ENCODE measurements at places on chromosomes 2 and 18.

DNA sequence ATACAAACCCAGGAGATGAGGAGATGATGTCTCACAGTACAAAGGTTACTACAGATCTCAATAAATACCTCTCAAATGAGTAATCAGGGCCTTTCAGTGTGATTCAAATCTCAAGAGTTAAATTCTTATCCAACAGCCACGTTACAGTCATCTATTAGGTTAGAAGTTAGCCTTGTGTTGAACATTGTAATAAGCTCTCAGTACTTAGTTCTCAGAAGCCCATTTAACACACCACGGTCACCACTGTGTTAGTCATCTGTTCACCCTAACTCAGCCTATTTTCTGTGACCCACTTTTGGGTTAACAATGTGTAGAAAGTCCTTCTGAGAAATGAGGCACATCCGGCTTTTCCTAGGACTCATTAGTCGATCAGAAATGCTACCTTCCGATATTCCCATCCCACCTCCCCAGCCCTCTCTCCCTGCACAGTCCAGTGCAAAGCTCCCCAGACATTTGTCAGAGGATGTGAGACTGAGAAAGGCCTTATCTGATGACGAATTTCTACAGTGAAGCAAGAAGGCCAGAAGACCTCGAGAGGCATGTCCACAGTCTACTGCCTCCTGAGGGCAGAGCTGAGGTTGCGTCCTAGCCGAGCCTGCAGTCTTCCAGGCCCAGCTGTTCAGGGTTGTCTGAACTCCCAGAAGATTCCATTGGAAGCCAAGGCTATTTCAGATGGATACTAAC lies 92.6 kb downstream of the ACTR2 start:
- peak; percentile 55 for DNase-seq

DNA sequence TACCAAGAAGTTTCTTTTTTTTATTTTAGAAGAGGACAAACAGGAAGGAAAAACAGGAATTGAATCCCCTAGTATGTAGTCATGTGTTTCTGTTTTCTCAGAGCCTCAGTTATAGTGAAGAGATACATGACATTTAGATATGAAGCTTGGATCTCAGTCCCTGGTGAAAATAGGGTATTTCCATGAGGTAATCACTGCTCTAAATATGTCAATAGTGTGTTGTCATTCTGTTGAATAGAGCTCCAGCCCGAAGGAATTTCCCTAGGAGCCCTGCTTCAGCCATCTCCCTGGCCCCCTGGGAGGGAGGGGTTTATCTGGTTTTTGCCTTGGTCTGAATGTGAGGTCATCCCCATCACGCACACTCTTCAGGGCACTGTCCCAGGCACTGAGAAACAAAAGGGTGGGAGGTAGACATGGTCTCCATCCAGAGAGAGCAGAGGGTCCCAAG lies 47.1 kb upstream of the REL start:
- DNase-seq: no peak

DNA sequence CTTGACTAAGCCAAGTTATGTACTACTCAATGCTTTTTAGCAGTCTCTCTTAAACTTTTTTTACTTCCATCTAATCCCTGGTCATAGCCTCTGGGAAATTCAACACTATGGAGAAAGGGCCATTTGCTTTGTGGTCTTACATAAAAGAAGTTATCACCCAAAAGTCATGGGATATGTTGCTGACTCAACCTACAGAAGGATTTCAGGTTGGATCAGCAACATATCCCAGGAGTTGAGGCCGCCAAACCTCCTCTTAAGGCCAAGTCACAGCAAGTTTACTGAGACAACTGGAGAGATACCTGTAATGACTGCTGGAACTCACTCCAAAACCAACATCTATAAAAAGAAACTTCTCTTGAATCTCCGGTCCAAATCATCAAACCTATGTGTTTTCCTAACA lies 141.1 kb downstream of the IRS1 start:
- DNase-seq: no peak

DNA sequence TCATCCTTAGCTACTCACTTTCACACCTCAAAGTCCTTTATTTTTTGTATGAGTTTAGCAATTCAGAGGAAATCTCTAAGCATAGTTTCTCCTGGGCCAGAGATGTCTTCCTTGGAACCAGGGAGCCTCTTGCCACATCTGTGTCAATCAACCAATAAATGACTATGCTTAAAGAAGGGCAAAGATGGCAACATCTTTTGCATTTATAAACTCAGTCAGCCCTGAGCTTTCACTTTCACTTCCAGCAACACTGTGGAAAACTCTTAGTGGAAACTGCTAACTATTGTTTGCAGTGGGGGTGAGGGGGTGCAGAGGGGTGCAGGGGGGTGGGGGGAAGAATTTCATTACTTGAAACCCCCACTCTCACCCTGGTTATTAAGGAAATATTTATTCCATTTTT lies 3.4 kb downstream of the ACVR1C start:
- DNase-seq: no peak

GRCh38 chr2:29260142-29260772 lies 145.0 kb downstream of the CLIP4 start:
- peak; percentile 38 for DNase-seq

DNA sequence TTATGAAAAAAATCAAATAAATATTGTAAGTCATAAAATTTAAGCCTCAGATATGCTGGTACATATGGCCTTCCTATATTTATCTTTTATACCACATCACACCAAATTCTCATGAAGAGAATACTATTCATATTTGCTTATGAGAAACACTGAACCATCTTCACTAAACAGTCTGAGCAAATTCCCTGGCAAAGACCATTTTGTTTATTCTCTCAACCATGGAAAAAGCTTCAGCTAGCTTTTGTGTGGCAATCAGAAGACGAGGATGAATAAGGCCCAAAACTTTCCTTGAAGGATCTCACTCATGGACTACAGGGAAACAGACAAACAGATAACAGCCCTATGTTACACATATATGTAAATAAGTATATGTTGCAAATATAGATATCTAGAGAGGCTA lies 252.1 kb downstream of the TMX3 start:
- no peak for DNase-seq

DNA sequence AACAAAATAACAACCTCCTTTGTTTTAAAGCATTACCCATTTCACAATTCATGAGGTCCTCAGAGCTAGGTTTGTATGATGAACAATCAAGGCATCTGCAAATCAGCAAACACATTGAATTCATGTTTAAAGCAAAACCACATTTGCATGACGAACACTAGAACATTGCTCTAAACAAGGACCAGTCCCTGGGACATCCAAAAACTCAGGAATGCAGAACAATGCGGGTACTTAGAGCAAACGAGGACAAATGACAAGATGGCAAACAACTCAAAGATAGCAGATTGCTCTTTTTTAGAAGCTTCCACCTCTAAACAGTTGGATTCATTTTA lies 45.7 kb upstream of the RALBP1 start:
- DNase-seq: no peak

- no peak for DNase-seq
Observed at GRCh38 chr2:33448220-33448899, 28.1 kb upstream of the RASGRP3 start.

GRCh38 chr2:190420801-190421200 lies 12.6 kb downstream of the MFSD6 start:
- DNase-seq: no peak

GRCh38 chr2:85785871-85786270 lies 32.1 kb downstream of the ATOH8 start:
- no peak for DNase-seq

DNA sequence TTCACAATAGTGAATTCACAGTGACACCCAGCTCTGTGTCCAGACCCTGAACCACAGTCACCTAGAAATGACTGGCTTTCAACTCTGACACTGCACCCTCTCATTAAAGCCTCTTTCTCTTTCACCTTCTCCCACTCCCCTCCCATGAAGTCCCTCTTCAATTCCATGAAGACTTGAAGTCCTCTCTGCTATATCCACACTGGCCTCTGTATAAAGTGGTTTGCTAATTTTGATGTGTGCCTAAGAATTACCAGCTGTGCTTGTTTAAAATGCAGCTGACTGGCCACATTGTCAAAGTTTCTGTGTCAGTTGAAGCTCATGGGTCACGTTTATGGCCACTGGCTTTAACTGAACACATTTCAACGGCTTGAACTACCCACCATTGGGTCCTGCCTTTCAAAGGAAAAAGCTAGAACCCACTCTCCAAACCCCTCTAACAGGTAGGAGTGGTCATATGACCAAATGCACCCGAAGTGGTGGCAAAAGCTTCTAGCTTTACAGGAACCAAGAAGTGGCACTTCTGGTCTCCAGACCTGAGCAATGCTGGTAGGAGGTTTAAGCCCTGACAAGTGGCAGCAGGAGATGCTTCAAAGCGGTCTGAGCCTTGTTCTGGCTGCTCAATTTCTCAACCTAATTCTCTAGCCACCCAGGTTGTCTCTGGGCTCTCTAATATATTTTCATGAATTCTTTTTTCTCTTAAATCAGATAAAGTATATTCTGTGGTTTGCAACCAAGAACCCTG lies 34.2 kb downstream of the B4GALT6 start:
- no peak for DNase-seq

GRCh38 chr2:234932591-234933168 lies 19.1 kb upstream of the SH3BP4 start:
- DNase-seq: no peak

DNA sequence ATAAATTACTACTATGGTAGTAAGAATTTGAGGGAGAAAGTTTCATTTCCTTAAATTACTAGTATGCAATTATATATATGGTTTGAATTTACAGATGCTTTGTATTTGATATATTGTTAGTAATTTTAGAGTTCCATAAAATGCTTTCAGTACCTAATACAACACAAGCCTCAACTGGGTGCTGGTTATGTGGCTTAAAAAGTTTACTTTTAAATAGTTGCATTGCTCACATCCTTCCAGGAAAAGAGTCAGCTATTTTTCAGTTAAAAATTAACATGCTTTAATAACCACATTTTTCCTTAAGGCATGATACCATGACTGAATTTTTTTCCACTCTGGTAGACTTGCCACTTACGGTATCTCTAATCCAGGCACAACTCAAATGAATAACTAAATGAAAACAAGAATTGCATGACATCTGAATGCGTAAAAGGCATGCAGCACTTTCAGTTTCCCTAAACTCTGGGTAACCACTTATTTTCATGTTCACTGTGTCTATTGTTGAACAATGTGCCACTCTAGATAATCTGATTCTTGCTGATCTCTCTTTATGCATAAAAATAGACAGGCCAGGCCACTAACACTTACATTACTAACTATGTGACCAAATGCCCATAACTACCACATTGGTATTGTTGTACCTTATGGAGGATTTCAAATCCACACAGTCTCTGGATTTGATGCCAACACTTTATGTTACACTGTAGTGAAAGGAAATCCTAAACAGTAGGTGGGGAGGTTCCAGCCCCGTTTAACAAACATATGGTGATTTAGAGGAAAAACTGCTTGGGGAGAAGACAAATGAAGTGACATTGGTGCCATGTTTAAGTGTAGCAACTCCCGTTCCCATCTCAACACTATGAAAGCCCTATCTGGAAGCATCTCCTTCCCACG lies 35.5 kb upstream of the SLC35F5 start:
- DNase-seq: no peak

GRCh38 chr2:57902578-57902977 lies 144.0 kb upstream of the VRK2 start:
- no peak for DNase-seq

GRCh38 chr2:70855667-70856066 lies 20.1 kb upstream of the CD207 start:
- peak; percentile 19 for DNase-seq

- DNase-seq: no peak
Observed at GRCh38 chr2:236976266-236977062, 109.2 kb upstream of the COPS8 start.

DNA sequence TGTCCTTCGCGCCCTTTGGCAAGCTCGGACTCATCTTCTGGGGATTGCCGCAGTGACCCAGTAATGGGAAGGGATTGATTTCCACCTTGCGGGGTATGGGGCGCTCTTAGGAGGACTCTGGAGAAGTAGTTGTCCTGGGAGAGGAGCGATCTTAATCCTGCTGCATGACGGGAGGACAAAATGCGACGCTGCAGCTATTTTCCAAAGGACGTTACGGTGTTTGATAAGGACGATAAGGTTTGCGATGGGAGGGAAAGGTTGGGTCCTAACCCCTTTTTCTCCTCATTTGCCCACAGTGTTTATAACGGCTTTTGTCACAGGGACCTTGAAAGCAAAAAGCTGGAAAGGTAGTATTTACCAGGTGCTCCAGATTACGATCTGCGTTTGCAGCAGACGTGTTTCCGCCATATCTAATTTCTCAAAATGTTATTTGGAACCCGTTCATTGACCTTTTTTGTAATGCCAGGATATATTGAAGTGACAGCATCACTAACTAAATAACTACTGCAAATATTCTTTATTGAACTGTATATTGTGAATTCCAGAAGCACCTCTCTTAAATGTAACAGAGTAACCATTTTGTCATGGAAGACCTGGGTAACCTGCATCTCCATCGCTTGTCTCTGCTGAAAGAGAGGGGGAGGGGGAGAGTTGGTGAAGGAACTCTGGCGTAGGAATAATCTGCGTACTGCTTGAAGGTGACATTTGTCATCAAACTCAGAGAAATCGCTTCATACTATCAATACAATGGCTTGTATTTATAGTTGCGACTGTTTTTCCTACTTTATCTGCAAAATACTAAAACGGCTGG lies 590 bp downstream of the MDH1 start:
- DNase-seq: no peak

DNA sequence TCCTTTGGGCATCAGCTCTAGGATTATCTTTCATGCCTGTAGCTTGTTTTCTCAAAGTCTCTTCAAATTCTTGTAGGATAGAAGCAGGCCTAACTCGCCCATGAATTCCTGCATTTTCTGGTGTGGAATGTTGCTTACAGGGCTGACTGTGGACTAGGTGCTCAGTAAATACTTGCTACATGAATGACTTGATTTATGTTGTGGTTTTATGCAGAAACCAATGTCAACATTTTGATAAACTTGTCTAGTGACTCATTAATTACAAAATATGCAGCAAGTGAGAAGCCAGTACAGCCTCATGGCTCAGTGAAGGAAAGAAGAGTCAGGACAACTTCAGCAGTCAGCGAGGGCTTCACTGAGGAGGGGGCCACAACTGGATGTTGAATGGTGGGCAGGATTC lies 110.6 kb upstream of the SIX2 start:
- no peak for DNase-seq

- no peak for DNase-seq
Observed at GRCh38 chr2:217905896-217906295, 96.9 kb downstream of the TNS1 start.

GRCh38 chr2:181281206-181281832 lies 175.9 kb upstream of the ITGA4 start:
- no peak for DNase-seq

- no peak for DNase-seq
Observed at GRCh38 chr2:25063876-25064660, 22.2 kb downstream of the EFR3B start.

DNA sequence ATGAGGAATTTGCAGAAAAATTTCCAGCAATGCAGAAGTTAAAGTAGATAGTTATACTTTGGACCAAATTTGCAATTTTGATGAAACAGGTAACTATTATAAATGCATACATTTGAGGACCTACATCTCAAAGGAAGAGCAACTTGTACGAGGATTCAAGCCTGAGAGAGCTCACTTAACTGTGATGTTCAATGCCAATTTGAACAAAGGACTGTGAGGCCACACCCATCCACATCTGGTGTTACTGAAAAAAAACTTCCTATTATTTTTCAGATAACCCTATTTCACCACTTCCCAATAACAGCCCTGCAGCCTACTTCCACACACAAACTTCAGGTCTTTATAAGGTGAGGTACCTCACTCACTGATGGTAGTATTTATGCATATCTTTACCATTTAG lies 203.5 kb upstream of the NABP1 start:
- DNase-seq: no peak

- DNase-seq: peak; percentile 69
Observed at GRCh38 chr2:152432206-152432653, 97.3 kb downstream of the FMNL2 start.
